Stimulated activated CD8-positive, alpha-beta memory T cell treated with anti-CD3 and anti-CD28 coated beads, Interleukin-4, amount 100 ng/mL, for 4 hours (primary cell): ENCODE measurements at places on chromosomes 4 and X.

- DNase-seq: no peak
Measured at GRCh38 chr4:61648264-61648663, 448.1 kb downstream of the ADGRL3 start.

GRCh38 chr4:7295911-7296660 lies 103.7 kb downstream of the SORCS2 start:
- DNase-seq: no peak

DNA sequence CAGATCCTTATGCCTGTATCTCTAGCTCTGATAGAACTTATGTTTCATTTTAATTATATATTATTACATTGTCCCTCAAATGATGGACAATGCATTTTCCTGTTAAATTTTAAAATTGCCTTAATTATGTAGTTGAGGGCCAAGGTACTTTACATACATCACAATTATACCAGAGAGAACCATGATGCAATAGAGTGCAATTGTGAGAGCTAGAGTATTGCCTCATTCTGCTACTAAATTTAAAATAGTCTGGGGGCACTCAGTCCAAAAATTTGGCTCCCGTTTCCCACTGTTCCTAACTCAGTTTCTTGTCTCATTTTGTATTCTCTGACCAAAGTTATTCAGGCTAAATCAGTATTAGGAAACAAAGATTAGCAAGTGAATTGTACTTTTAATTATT lies 378.5 kb upstream of the ZFP42 start:
- no peak for DNase-seq

- no peak for DNase-seq
Measured at GRCh38 chr4:187128222-187128621, 404.6 kb upstream of the FAT1 start.

GRCh38 chr4:48634688-48635308 lies 144.7 kb downstream of the ZAR1 start:
- no peak for DNase-seq

- no peak for DNase-seq
Measured at GRCh38 chr4:158208963-158209640, 1.2 kb upstream of the TMEM144 start.

DNA sequence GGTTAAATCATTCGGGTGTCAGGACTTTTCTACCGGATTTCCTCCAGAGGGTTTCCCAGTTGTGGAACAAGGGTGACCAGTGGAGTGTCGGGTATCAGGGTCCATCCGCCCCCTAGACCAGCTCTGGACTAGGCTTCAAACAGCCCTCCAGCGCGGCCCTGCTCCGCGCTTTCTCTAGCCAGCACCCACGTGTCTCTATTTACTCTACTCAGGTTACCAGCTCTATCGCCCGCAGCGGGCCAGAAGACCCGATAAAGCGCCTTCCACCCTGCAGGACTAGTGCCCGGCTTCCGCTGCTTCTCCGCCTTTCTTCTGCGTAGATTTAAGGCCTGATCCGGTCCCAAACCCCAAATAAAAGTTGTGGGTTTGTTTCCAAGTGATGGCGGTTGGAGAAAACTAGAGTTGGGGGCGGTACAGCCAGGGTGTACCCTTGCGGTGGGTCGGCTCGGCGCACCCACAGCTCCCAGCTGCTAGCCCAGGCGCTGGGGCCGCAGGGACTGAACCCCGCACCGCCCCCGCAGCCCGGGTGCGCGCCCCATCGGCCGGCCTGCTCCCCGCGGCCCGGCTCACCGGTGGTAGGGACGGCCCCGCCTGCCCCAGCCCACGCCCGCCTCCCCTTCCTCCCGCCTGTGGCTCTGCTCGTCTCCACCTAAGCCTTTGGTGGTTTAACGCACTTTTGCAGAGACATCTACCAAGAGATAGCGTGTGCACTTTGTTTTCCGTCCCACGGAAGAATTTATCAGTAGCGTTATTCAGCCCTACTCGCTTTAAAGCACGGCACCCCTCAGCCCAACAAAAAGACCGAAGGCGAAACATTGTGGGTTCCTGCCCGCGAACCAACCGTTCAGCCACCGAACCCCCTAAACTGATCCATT lies 2.1 kb downstream of the LEF1 start:
- DNase-seq: no peak

DNA sequence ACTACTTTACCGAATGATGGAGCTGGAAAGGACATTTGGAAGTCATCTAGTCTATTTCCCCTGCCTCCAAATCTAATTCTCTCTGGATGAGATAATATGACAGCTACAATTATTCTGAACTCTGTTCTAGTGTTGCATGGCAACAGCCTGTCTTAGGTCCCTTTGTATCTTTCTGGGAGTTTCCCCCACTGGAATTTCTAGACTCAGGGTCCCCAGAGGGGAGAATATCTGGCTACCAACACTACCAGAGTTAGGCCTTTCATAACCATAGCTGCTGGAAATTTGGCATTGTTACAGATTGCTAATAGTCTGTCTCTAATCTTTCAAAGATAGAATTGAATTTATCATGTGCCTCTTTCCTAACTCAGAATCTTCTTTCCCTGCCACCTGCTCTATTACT lies 4.5 kb downstream of the MSN start:
- DNase-seq: no peak

DNA sequence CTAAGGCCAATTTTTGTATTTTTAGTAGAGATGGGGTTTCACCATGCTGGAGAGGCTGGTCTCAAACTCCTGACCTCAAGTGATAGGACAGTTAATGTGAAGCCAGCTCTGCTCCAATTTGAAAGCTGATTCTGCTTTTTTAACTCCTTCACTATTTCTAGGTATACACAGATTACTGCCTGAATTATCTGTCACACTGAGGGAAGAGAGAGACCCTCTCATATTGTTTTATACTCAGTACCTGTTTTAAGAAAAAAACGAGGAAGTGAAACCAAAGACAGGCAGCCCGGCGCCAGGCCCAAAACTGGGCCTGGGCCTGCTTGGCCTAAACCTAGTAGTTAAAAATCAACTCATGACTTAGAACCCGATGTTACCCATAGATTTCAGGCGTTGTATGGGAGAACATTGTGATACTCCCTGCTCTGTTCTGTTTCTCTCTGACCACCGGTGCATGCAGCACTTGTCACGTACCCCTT lies 1601.5 kb upstream of the PCDH10 start:
- no peak for DNase-seq

GRCh38 chr4:57093845-57094831 lies 16.0 kb downstream of the IGFBP7 start:
- DNase-seq: no peak

- peak; percentile 18 for DNase-seq
Measured at GRCh38 chr4:4430492-4431195, 43.7 kb downstream of the NSG1 start.

DNA sequence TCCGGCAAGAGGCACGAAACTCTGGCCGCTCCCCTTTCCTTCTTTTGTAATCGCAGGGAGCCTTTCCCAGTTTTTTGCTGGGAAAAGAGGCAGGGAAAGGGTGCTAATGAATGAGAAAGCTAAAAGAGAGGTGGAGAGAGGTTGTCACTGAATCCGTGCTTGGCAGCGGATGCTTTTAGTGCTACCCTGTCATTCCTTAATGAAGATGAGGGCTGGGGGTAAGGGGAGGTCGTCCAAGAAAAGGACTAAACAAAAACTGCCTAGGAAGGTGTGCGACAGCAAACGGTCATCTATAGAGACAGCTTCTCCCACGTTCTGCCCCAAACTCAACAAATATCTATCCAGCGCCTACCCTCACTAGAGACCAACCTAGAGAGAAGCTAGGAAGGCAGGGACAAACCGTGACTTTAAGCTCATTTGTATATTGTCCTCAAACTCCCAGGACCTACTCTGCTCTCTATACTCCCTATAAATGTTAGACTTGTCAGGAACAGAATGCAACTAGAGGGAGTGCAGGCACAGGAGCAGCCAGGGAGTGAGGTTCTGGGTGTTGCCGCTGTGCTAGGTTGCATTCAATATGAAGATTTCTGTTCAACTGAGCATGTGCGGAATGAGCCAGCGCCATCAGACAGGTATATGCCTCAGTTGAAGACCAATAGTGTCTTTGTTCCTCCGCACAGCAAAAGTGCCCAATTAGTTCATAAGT lies 777 bp upstream of the CASK start:
- DNase-seq: no peak

DNA sequence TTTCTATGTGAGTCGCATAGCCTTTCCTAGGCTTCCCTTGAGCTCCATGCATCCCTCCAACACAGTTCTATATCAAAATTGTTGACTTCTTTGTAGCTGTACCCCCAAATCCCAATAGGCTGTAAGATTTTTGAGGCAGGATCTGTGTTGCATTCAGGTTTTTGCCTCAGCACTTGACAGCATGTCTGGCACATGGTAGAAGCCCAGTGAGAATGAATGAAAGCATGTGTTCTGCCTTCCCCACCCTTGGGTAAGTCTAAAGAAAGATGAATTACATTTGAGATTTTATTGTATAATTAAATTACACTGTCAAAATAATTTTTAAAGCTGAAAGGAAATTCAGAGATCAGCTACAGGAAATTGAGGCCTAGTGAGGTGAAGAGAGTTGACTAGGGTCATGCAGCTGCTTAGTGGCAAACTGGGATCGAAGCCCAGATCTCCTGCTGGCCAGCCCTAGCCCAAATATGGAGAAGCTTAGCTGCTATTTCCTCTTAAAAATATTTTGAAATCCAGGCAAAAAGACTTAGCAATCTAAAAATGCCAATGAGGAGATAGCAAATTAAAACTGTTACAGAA lies 122.5 kb downstream of the SPATA18 start:
- DNase-seq: no peak

- no peak for DNase-seq
Measured at GRCh38 chrX:66019974-66020373, 19.9 kb downstream of the VSIG4 start.

DNA sequence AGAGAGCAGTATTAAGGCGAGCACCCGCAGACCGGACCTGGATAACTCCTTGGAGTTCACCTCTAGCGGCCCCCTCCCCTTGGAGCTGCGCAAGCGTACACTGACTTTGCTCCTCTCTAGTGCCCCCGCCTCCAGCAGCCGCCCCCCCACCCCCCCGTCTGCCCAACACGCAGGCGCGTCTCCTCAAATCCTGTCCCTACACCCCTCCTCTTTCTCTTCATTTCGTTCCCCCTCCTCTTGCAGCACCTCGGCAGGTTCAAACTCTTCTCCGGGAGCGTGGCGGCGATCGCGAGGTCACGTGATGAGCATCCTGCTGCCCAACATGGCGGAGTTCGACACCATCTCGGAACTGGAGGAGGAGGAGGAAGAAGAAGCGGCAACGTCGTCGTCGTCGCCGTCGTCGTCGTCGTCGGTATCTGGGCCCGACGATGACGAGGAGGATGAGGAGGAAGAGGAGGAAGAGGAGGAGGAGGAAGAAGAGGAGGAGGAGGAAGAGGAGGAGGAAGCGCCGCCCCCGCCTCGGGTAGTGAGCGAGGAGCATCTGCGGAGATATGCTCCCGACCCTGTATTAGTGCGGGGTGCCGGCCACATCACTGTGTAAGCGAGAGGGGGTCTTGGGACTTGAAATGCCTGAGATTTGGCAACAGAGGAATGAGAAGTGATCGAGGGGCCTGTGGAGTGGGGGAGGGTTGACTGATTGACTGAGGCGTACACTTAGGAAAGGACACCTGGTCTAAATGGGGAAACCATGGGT lies at the start of gene CHIC1:
Gene CHIC1, plus strand, starts transcription at position 214 of the 754 bp plus-strand sequence. Its CDS starts 88 bp downstream, at position 302.
- DNase-seq: peak; percentile 12

DNA sequence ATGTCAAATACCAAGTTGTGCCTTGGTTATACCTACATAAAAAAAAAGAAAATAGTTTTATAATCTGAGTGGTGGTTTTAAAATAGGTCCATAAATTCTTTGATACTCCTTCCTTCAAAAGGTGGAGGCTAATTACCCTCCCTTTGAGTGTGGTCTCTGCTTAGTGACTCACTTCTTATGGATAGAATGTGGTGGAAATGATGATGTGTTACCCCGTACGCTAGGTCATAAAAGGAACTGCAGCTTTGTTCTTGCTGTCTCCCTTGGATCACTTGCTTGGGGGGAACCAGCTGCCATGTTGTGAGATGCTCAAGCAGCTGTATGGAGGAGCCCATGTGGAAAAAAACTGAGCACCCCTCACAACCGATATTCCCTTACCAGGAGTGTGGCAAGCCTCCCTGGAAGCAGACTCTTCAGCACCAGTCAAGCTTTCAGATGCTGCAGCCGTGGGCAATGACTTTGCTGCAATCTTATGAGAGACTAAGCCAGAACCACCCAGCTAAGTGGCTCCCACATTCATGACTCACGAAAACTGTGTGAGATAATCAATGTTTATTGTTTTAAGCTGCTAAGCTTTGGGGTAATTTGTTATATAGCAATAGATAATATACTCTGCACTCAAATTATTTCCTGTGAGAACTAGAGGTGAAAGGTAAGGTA lies 195.0 kb upstream of the GATB start:
- DNase-seq: no peak

GRCh38 chr4:45438047-45438446 lies 685.8 kb downstream of the GABRG1 start:
- no peak for DNase-seq

DNA sequence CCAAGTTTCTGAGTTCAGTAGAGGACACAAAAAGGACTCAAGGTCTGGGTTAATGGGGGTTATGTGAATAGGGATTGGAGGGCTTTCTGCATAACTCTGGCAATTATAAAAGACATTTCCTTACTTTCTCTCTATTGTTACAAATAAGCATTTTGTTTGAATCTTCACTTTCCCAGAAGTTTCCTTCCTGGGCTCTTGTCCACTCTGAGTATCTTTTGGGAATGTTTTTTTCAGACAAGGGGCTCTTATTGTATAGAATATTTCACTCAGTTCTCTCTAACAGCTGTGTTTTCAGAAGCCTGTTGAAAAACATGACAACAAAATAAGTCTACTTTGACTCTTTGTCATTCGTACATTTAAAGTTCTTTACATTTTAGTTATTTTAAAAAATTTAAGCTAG lies 57.6 kb upstream of the MAP9 start:
- no peak for DNase-seq

DNA sequence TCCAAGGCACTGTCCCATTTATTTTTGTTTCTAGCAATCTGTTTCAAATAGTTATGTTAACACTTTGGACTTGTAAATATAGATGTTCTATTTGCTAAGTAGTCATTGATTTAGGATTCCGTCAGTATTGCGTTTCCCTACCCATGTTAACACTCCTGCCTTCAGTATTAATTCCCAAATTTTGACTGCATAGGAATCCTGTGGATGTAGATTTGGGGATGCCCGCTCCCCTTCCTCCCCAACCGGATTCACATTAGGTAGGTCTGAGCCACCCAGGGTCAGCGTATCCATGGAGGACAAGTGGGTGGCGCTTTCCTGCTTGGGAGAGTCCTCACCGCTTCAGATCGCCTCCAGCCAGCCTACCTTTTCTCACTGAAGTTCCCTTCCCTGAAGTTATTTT lies 1.1 kb upstream of the SORBS2 start:
- DNase-seq: no peak

GRCh38 chr4:153683763-153684181 lies 308 bp upstream of the TLR2 start:
- DNase-seq: no peak

DNA sequence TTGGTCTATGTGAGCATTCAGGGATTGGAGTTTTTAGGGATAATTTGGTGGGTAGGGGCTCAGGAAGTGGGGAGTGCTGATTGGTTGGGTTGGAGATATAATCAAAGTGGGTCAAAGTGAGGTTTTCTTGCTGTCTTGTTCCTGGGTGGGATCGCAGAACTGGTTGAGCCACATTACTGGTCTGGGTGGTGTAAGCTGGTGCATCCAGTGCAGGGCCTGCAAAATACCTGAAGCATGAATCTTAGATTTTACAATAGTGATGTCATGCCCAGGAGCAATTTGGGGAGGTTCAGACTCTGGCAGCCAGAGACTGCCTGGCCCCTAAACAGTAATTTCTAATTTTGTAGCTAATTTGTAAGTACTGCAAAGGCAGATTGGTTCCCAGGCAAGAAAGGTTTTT lies 665.6 kb upstream of the PRKX start:
- no peak for DNase-seq
